SK-N-SH (cell line): ENCODE measurements at places on chromosomes 2 and 18.

DNA sequence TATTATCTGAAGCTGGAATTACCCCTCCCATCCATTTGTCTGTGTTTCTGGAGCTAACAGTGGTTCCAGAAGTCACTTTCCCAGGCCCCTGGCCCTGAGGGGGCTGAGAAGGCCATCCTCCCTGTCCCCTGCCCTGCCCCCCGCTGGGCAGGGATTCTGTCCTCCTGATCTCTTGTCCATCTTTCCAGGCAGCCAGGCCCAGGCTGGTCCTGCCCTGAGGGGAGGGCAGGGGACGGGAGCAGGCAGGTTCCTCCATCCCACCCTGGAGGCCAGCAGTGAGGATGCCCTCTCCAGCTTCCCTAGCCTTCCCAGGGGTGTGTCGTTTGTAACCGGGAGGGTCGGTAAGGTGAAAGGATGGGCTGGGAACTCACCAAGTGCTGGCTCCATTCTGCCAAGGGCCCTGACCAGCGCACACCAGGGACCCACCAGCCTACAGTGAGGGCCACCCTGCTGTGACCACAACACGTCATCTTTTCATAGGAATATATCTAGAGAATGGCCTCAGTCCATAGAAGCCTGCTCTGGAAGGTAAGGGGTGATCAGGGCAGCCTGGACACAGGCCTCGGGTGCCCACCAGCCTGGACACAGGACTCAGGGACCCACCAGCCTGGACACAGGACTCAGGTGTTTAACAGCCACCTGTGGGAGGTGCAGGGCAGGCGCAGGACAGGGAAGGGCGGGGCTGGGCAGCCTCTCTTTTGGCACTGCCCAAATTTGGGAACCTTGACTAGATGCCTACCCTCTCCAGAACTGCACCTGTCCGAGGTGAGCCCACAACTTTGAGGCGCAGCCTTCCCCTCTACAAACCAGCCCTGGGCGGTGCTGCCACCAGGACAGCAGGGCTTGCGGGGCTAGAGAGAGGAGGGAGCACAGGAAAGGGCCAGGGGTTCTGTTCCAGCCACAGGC, 35.8 kb upstream of the GPC1 start:
- no peak for DNase-seq

GRCh38 chr2:216925636-216926366, 65.9 kb upstream of the TNP1 start:
- no peak for DNase-seq

- no peak for DNase-seq
These were observed 87.8 kb downstream of the LYPD1 start for GRCh38 chr2:132581991-132582738.

DNA sequence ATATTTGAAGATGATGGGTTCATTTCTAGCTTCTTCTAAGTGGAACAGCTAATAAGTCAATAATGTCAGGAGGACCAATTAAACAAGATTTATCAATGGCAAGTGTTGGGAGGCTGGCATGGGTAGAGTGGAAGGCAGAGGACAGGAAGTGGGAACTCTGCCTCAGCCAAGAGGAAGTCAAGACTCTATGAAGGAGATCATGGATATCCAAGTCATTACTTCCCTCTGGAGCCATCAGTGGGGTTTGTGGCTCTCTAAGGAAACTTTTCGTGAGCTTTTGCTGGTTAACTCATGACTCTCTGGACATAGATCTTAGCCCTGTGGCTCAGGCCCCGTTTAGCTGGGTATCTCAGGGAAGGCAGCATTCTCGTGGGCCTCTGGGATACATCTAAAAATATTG, 410.4 kb upstream of the ID2 start:
- no peak for DNase-seq

GRCh38 chr2:207503234-207503633, 26.5 kb upstream of the CREB1 start:
- no peak for DNase-seq
